SK-N-DZ (cell line): ENCODE measurements at places on chromosomes 5 and 9.

- DNase-seq, result no peak
These were observed 61.0 kb downstream of the CYSTM1 start for GRCh38 chr5:140235791-140236551.

DNA sequence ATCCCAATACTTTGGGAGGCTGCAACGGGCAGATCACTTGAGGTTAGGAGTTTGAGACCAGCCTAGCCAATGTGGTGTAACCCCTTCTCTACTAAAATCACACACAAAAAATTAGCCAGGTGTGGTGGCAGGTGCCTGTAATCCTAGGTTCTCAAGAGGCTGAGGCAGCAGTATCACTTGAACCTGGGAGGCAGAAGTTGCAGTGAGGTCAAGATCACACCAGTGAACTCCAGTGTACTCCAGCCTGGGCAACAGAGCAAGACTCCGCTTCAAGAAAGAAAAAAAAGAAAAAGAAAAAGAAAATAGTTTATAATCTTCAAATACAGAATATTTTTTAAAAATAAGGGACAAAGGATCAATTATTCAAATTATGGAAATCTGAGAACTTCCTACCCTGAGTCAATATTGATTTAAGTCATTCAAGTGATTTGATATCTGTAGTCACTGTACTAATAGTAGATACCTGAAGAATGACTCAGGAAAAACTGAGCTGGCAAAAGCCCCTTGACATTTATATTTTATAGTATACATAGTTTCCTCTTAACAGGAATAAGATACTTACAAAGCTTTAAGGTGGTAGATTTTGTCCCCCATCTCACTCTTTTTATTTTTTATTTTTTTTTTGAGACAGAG, 61.8 kb downstream of the PTBP3 start:
- no peak for DNase-seq

- DNase-seq, result no peak
These were observed 136.2 kb downstream of the LIFR start for GRCh38 chr5:38420246-38420645.

- no peak for DNase-seq
These were observed 1039.2 kb upstream of the CDH9 start for GRCh38 chr5:28077291-28078240.

- DNase-seq, result no peak
These were observed 34.3 kb downstream of the PCA3 start for GRCh38 chr9:76798527-76798926.

DNA sequence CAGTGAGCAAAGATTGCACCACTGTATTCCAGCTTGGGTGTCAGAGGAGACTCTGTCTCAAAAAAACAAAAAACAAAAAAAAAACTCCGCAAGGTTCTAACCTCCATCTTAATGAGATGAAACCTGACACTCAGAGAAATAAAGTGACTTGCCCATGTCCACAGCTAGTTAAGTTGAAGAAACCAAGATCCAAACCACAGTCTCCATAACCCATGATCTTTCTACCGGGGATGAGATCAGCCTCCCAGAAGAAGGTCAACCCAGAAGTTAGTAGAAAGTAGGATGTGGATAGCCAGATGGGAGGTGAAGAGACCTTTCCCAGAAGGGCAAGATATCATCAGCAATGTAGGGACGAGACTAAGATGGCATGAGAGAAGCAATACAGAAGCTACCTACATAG, 140.4 kb upstream of the ADRA1B start:
- no peak for DNase-seq

- DNase-seq, result no peak
These were observed 445.0 kb upstream of the PIK3R1 start for GRCh38 chr5:67770431-67771025.

- DNase-seq, result no peak
These were observed 4.5 kb upstream of the EGFL7 start for GRCh38 chr9:136657974-136658848.

DNA sequence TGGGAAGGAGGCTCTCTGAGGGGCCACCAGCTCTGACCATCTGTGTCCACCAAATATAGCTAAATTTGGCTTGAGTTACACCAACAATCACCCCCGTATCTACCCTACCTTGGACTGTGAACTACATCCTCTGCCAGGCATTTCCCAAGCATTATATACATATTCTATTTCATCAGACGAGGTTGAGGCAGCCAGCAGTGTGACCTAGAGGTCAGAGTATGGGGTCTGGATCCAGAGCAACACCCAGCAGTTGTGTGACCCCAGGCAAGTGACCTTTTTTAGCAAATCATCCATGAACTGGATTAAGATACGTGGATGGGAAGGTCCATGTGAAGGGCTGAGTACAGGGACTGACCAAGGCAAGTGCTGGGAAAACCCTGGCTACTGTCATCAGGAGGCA, 180.6 kb downstream of the HSPA4 start:
- DNase-seq, result no peak

DNA sequence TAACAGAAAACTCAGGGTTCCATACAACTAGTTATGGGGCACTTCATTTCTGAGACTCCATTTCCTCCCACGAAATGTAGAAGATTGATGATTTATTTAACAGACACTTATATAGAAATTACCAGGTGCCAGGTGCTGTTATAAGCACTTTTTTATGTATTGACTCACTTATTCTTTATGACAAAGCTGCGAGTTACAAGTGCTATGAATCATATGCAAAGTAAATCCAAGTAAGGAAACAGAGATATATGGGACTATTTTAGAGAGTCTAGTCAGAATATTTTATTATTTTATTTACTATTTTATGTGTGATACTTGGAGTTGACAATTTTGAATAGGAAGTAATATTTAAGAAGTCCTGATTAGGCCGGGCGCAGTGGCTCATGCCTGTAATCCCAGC, 822.8 kb upstream of the C9orf72 start:
- no peak for DNase-seq

DNA sequence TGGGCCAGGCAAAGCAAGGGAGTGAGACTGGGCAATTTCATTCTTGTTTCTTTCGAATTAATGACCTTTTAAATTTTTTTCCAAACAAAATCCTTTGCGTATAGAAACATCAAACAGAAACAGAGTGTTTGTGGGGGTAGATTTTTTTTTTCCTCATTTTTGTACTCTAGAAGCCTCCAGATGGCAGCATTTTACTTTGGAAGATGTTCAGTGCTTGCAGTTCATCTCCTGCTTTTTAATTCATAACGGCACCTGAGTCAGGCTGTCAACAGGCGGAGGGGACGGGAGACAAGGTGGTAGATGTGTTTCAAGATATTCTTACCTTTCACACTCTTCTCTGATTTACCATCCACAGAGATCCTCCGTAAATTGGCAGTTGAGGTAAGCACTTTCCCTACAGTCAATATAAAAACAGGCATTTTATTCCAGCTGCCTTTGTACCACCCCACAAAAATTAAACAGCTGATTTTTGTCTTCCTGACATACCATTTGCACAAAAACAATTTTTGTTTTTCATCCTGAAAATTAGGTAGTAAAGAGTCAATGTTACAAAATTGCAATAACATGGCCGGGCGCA, 99.5 kb upstream of the FBXL17 start:
- peak; percentile 66 for DNase-seq

DNA sequence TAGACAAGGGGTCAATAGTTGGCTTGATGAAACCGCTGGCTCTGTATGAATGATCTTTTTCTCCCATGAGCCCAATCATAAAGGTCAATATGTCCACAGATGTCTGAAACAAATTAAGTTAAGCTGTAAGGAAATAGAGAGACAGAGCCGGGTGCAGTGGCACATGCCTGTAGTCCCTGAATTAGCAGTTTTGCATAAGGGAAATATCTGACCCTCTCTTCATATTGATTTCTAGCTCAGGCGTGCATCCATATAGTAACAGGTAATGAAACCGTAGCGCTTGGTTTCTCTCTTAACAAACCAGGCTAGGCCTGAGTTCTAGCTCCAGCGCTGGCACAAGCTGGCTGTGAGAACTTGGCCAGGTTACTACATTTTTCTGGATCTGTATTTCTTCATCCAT, 118.1 kb upstream of the ERCC6L2 start:
- DNase-seq, result no peak

DNA sequence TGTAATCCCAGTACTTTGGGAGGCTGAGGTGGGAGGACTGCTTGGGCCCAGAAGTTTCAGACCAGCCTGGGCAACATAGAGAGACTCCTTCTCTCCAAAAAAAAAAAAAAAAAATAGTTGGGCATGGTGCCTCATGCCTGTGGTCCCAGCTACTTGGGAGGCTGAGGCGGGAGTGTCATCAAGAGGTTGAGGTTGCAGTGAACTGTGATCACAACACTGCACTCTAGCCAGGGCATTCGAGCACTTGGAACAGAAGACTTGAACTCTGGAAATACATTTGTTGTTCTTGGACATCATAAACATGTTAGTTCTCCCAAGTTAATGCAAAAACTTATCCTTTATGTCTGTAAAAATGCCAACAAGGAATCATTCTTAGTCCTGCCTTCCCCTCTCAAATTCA, 29.6 kb downstream of the EHMT1 start:
- no peak for DNase-seq

GRCh38 chr5:151862811-151863472, 61.7 kb downstream of the GLRA1 start:
- no peak for DNase-seq

GRCh38 chr9:125985142-125985997, 238.2 kb downstream of the PBX3 start:
- DNase-seq, result no peak

GRCh38 chr9:75087289-75087823, 599 bp downstream of the NMRK1 start:
- DNase-seq, result peak; percentile 35

DNA sequence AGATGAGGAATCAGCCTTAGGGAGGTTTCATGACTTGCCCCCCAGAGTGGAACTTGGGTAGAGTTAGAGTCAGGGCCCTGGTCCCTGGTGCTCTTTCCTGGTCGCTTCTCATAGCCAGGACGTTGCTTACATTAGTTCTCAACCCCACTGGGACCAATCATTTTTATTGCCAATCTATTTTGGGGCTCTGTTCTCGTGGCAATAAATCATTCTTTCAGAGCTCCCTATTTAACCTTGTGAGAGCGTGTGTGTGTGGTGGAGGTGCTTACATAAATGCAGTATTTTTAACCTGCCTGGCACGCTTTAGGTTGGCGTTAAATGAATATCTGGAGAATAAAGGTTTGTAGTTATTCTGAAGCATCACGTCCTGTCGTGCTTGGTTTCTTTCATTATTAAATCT, 4.1 kb downstream of the TRIO start:
- no peak for DNase-seq

DNA sequence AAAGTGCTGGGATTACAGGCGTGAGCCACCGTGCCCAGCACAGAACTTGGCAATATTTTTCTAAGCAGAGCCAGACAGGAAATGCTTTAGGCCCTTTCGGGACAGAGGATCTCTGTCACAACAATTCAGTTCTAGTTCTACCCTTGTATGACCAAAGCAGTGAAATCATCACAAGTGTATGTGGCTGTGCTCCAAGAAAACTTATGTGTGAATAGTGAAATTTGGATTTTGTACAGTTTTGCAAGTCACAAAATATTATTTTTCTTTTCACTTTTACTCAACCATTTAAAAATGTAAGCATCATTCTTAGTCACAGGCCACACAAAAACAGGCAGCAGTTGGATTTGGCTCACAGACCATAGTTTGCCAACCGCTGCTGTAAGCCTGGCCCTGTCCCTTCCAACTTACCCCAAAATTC, 20.4 kb upstream of the PRUNE2 start:
- no peak for DNase-seq

- no peak for DNase-seq
These were observed 159.7 kb upstream of the SNX2 start for GRCh38 chr5:122615146-122615545.

- no peak for DNase-seq
These were observed 197.7 kb upstream of the OTULINL start for GRCh38 chr5:14383923-14384322.

GRCh38 chr9:93899609-93900435, 55.3 kb downstream of the BARX1 start:
- DNase-seq, result no peak

DNA sequence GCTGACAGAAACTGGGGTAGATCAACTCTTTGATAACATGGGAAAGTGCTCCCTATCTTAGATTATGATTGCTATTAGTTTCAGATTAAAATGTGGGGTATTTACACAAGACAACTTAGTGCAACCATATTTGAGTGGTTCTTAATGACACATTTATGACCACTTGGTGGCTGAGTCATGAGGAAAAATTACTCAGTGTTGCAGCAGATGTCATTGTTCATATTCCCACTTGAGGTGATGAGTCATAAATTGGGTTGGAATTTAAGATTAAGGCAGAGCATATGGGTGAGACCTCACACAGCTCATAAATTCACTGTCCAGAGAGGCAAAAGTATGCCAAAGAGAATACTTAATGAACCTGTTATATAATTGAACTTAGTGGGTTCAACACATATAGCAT, 408.3 kb downstream of the DMRT2 start:
- no peak for DNase-seq

GRCh38 chr9:105557804-105558610, at the start of gene FKTN:
Gene FKTN, plus strand, starts transcription at chr9:105558131. Its CDS starts 16,902 bp downstream, at chr9:105575033.
- DNase-seq, result peak; percentile 83

DNA sequence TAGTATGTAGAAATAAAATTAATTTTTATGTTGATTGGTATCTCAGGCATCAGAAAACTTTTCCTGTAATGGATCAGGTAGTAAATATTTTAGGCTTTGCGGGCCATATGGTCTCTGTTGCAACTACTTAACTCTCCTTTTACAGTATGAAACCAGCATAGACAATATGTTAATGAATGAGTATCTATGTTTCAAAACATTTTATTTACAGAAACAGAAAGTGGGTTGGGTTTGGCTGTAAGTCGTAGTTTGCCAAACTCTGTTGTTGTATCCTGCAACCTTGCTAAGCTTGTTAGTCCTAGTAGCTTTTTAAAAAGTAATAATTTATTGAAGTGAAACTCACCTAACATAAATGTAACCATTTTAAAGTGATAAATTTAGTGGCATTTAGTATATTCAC, 132.1 kb downstream of the NR3C1 start:
- no peak for DNase-seq

DNA sequence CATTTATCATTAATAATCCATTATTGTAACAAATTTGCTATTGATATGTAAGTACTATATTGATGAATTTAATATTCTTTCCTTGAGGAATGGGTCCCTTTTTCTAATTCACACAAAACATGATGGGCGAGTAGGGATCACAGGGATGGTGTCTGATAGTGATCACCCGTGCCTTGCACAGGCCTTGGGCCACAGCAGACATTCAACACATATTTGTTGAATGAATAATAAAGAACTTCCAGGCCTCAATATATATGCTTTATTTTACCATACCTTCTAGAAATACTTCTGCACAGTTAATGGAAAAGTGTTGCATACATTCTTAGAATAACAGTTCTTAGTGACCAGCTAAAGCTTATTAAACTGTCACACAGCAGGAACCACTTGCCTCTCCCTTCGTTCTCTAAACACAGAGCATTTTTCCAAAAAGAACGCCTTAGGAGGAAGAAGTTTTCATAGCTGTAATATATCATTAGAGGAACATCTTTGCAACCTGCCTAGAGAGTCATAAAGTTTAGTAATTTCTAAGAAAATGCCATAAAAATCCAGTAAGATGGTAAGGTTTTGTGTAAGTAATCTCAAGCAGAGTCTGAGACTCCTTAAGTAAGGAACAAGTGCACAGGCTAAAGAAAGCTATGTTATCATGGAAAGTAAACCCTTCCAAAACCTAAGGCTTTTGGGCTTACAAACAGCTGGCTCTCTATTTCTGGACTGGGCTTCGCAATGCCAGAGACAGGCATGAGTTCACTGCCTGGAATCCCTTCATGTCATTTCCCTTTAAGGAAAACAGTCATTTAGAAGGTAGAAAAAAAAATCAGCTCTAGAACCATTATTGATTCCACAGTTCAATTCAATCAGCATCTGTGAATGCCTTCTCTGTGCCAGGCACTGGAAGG, 17.7 kb downstream of the TTLL11 start:
- no peak for DNase-seq
